ENCODE measurements at places on chromosomes 7 and 10. TPM values are rescaled to one million over a fixed set of nuclear protein-coding genes. Genes with fewer than 3 reads are reported as not detected.

BCL7B gene
- total RNA-seq: 68.6 TPM

NFE2L3 gene
- 8.6 TPM for total RNA-seq

PNLIPRP1 gene
- total RNA-seq: not detected

FBXO24 gene
- total RNA-seq: 0.15 TPM

PRR15 gene
- 1.1 TPM for total RNA-seq

ADAM12 gene
- 5.4 TPM for total RNA-seq

ZC3HAV1L gene
- total RNA-seq: 6.6 TPM

KEL gene
- total RNA-seq: not detected

AGR2 gene
- 93.9 TPM for total RNA-seq

CTNNA3 gene
- total RNA-seq: not detected

IFIT3 gene
- 5.9 TPM for total RNA-seq

NRP1 gene
- 85.0 TPM for total RNA-seq

TMEM26 gene
- 0.07 TPM for total RNA-seq

NPY4R gene
- 50.0 TPM for total RNA-seq

PIK3AP1 gene
- 0.67 TPM for total RNA-seq

TEX47 gene
- total RNA-seq: not detected

STOX1 gene
- total RNA-seq: 0.87 TPM

ARL5B gene
- 7.8 TPM for total RNA-seq

TMEM130 gene
- 0.26 TPM for total RNA-seq

ZNF32 gene
- 17.1 TPM for total RNA-seq

HMX3 gene
- total RNA-seq: not detected

MOSPD3 gene
- total RNA-seq: 16.0 TPM

LRRC18 gene
- not detected for total RNA-seq

SP4 gene
- 0.87 TPM for total RNA-seq

AS3MT gene
- 3.5 TPM for total RNA-seq

CDK1 gene
- total RNA-seq: 86.2 TPM

DDC gene
- total RNA-seq: 1.9 TPM

CHST15 gene
- 8.1 TPM for total RNA-seq

SFTPA2 gene
- not detected for total RNA-seq

ADO gene
- 23.0 TPM for total RNA-seq

RNF32 gene
- 1.2 TPM for total RNA-seq

SNCG gene
- 14.6 TPM for total RNA-seq

MEST gene
- total RNA-seq: 39.4 TPM

FAM25G gene
- not detected for total RNA-seq

CNNM1 gene
- 22.7 TPM for total RNA-seq

PLCE1 gene
- 5.8 TPM for total RNA-seq

GPR15LG gene
- total RNA-seq: not detected

SLC13A1 gene
- not detected for total RNA-seq

CDNF gene
- total RNA-seq: 0.93 TPM

All from A549 treated with CORT108297 at 1 μM for 4 hours (cell line).